ENCODE measurements at places on chromosomes 11 and 22. TPM values are rescaled to one million over a fixed set of nuclear protein-coding genes. Genes with fewer than 3 reads are reported as not detected.

GRCh38 chr11:34830035-34830434, 86.1 kb downstream of the APIP start:
- no peaks in the 10 kb centered on the region for H3K4me1 ChIP-seq
- peaks cover 2% of the 10 kb centered on the region for H3K27me3 ChIP-seq

GRCh38 chr11:1481483-1481825, 5.1 kb downstream of the MOB2 start:
- no peak overlapping the region for H3K4me3 ChIP-seq
- H3K36me3 ChIP-seq = no peaks in the 10 kb centered on the region
- H3K27me3 ChIP-seq = no peaks in the 10 kb centered on the region
- no peak for DNase-seq

DNA sequence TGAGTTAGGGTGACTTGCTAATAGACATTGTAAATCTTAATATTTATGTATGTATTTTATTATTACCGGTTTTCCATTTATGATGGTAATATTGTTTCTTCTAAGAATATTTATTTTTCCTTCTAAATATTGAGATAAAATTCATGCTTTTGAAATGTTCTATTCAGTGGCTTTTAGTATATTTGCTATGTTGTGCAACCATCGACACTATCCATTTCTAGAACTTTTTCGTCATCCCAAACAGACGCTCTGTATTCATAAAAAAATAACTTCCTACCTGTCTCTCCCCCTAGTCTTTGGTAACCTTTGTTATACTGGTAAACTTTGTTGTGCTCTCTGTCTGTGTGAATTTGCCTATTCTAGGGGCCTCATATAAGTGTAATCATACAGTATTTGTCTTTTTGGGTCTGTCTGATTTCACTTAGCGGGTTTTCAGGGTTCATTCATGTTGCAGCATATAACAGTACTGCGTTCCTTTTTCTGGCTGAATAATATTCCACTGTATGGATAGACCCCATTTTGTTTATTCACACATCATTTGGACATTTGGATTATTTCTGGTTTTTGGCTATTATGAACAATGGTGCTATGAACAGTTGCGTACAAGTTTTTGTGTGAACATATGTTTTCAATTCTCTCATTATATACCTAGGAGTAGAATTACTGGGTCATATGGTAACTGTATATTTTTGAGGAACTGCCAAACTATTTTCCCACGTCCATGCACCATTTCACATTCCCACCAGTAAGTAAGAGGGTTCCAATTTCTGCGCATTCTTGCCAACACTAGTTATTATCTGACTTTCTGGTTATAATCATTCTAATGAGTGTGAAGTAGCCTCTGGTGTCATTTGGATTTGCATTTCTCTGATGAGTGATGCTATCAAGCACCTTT, 15.9 kb downstream of the NEAT1 start:
- H3K27me3 ChIP-seq = no peaks in the 10 kb centered on the region
- H3K36me3 ChIP-seq = peaks cover 59% of the 10 kb centered on the region
- no peak for DNase-seq
- no peak overlapping the region for H3K4me3 ChIP-seq
- peaks cover 73% of the 10 kb centered on the region for H3K4me1 ChIP-seq
- H3K27ac ChIP-seq = no peak overlapping the region

The AMBRA1 gene
- total RNA-seq = 35.1 TPM

GRCh38 chr11:15027011-15027410, 46.4 kb upstream of the CALCB start:
- no peak overlapping the region for H3K4me3 ChIP-seq
- peaks cover 26% of the 10 kb centered on the region for H3K27me3 ChIP-seq
- no peaks in the 10 kb centered on the region for H3K36me3 ChIP-seq

The LSP1 gene
- total RNA-seq = 463 TPM

The GGTLC2 gene
- not detected for total RNA-seq

The FOLR1 gene
- total RNA-seq = not detected

DNA sequence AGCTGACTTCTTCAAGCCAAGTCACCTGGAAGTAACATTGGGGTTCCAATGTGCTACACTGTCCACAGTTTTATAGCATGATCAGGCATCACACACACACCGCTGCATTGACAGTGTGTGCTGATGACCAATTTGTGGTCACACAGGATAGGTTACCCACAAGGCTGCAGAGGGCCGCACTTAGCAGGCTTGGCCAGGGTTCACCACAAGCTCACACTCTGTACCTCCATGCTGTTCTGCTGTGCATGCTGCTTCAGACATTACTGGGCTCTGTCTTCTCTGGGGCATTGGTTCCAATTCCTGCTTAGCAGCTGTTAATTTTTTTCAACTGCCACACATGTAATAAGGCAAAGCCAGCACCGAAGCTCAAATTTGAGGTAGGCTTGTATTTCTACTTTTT, 11.0 kb upstream of the NRIP3 start:
- H3K4me1 ChIP-seq = peaks cover 20% of the 10 kb centered on the region
- no peak overlapping the region for H3K27ac ChIP-seq
- H3K36me3 ChIP-seq = no peaks in the 10 kb centered on the region
- no peak overlapping the region for H3K4me3 ChIP-seq
- DNase-seq = no peak

GRCh38 chr11:21653951-21654421, 538.9 kb upstream of the ANO5 start:
- H3K36me3 ChIP-seq = no peaks in the 10 kb centered on the region
- no peaks in the 10 kb centered on the region for H3K27me3 ChIP-seq
- H3K27ac ChIP-seq = no peak overlapping the region

Data from activated CD8-positive, alpha-beta T cell treated with anti-CD3 and anti-CD28 coated beads, Interleukin-2, amount 10 ng/mL, durations not matched to agents 7 days and 5 days (primary cell).